Mesothelial cell of epicardium (in vitro differentiated cells): ENCODE measurements at places on chromosomes 3 and 15.

DNA sequence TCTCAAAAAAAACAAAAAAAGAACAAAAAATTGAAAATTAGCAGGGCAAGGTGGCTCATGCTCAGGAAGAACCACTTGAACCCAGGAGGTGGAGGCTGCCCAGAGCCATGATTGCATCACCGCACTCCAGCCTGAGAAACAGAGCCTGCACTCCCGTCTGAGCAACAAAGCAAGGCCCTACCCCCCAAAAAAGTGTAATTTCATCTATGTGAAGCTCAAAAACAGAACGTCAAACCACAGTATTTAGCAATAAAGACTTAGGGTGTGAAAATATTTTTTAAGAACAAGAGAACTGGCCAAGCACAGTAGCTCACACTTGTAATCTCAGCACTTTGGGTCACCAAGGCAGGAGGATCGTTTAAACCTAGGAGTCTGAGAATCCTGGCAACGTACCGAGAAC is 38.2 kb downstream of the STAG1 start:
- no peaks in the 10 kb centered on the region for H3K4me1 ChIP-seq
- H3K27me3 ChIP-seq, result no peaks in the 10 kb centered on the region
- no peak overlapping the region for H3K27ac ChIP-seq
- peaks cover 7% of the 10 kb centered on the region for H3K36me3 ChIP-seq
- no peak for DNase-seq

DNA sequence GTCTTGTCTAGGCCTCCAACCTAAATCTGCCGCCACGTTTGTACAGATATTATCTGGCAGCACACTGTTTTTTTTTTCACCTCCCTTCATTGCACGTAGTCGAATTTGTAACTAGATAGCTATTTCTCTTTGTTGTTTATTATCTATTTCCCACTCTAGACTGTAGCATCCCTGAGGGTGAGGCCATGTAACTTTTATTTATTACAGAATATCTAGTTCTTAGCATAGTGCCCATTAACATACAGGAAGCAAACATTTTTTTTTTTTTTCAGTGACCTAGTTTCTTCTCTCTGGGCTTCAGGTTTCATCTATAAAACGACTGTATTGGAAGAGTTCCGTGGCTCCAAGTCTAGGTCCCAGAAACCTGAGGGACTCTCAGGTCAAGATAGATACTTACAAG is 354.3 kb downstream of the FGF12 start:
- DNase-seq, result no peak
- no peak overlapping the region for H3K4me3 ChIP-seq
- H3K4me1 ChIP-seq, result peaks cover 2% of the 10 kb centered on the region
- H3K36me3 ChIP-seq, result no peaks in the 10 kb centered on the region
- no peak overlapping the region for H3K27ac ChIP-seq

DNA sequence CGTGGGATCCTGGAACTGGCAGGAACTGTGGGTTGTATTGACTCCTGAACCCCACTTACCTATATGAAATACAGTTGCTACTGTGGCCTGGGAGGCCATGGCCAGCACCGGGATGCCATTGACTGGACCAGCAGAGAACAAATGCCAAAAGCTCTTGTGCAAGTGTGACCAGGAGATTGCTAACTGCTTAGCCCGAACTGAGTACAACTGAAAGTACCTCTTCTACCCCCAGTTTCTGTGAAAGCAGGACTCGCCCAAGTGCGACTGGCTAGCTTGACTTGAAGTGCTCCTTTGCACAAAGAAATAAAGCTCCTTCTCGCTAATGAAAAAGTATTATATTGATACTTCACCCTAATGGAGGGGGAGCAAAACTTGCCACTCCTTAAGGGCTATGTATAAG is 101.3 kb upstream of the ATP11B start:
- H3K4me1 ChIP-seq, result peaks cover 4% of the 10 kb centered on the region
- no peak for DNase-seq
- no peak overlapping the region for H3K27ac ChIP-seq
- no peaks in the 10 kb centered on the region for H3K36me3 ChIP-seq
- no peak overlapping the region for H3K4me3 ChIP-seq

DNA sequence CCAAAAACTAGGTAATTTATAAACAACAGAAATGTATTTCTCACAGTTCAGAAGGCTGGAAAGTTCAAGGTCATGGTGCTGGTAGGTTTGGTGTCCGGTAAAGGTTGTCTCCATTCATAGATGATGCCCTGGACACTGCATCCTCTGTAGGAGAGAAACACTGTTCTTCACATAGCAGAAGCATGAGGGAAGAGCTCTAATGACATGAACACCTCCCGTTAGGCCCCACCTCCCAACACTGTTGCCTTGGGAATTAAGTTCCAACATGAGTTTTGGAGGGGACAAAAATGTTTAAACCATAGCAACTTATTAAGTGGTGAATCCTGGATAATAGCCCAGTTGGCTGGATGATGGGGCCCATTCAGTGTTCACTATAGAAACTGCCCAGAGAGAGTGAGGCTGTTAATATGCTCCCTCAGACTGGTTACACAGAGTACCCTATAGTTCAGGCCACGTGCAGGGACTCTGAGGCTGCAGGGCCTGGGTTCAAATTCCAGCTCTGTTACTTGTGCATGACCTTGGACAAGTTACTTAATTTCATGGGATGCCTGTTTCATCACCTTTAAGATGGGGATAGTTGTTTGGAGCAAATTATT is 37.0 kb downstream of the CCNL1 start:
- H3K27ac ChIP-seq, result no peak overlapping the region
- no peak overlapping the region for H3K4me3 ChIP-seq
- peaks cover 26% of the 10 kb centered on the region for H3K4me1 ChIP-seq
- no peak for DNase-seq

- H3K4me1 ChIP-seq, result no peaks in the 10 kb centered on the region
- H3K27ac ChIP-seq, result no peak overlapping the region
- H3K4me3 ChIP-seq, result no peak overlapping the region
- no peak for DNase-seq
- peaks cover 7% of the 10 kb centered on the region for H3K27me3 ChIP-seq
Measured at GRCh38 chr3:131669600-131669999, 166.8 kb upstream of the MRPL3 start.

DNA sequence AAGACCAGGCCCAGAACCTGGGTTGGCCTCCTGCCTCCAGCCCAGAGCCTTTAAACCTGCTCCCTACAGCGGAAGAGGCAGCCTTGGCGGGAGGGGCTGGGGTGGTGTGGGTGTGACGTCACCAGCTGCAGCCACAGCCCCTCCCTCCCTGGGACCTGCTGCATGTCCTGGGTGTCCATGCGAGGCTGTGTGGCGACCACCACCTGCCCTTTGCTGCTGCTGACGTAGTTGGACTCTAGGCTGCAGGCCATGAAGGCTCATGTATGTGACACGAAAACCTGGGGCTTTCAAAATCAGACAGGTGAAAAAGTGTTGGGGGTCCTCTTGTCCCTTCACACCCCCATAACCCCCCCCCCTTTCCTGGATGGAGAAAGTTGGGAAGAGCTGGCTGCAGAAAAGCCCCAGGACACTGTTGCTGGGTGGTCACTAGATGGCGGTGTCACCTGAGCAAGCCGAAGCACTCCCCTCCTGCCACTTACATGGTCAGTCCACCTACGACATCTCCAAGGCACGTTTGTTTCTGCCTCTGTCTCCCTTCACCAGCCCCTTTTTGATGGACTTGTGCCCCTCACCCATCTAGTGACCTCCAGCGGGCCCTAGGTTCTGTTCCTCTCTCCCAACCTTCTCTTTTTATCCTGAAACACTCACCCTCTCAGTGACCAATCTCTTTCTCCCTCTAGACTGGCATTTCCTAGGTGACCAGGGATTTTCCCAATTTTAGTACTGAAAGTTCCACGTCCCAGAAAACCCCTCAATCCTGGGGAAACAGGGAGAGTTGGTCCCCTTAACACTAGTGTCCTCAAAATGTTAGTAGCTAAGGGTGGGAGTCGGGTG is 35.2 kb downstream of the SLC6A20 start:
- H3K27ac ChIP-seq, result no peak overlapping the region
- peaks cover 6% of the 10 kb centered on the region for H3K4me1 ChIP-seq
- no peaks in the 10 kb centered on the region for H3K36me3 ChIP-seq

GRCh38 chr3:38354588-38355330 is 8.2 kb downstream of the XYLB start:
- H3K27me3 ChIP-seq, result no peaks in the 10 kb centered on the region
- no peaks in the 10 kb centered on the region for H3K4me1 ChIP-seq
- peaks cover 20% of the 10 kb centered on the region for H3K36me3 ChIP-seq
- peak; percentile 34 for DNase-seq
- no peak overlapping the region for H3K4me3 ChIP-seq

DNA sequence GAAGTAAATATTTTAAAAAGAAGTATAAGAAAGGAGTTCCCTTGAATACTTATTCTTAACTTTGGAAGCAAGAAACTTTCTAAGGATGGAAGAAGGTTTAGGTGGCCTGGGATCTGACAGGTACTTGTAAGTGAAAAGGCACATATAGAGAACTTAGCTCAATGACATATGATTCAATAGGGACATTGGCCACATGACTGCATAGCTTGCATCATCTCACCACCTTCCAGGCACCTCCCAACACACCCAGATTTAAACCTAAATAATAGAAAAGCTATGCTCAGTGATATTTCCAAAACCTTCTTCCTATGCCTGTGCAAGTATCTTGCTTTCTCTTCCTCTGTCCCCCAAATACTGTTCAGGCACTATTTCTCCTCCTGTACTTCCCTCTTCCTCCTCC is 4.7 kb upstream of the P2RY1 start:
- peaks cover 4% of the 10 kb centered on the region for H3K4me1 ChIP-seq
- peaks cover 7% of the 10 kb centered on the region for H3K27me3 ChIP-seq
- H3K36me3 ChIP-seq, result no peaks in the 10 kb centered on the region
- H3K4me3 ChIP-seq, result no peak overlapping the region

DNA sequence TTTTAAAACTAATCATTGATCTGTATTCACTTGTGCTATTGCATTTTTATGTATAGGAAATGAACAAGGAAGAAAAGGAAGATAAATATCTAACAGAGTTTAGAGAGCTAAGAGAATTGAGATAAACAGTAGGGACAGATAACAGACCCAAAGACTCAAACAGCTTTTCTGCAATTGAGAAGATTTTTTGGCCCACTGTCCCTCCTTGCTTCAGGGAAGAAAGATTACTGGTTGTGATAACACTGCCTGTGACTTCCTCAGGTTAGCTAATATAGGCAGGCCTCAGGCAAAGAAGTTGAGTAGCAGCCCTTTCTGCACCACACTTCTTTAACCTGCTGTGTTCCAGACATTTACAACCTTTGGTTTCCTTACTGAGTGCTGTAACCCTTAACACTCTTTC is 2.7 kb upstream of the COX17 start:
- H3K4me1 ChIP-seq, result peaks cover 25% of the 10 kb centered on the region
- H3K4me3 ChIP-seq, result no peak overlapping the region
- no peaks in the 10 kb centered on the region for H3K27me3 ChIP-seq
- H3K36me3 ChIP-seq, result peaks cover 2% of the 10 kb centered on the region
- no peak for DNase-seq

DNA sequence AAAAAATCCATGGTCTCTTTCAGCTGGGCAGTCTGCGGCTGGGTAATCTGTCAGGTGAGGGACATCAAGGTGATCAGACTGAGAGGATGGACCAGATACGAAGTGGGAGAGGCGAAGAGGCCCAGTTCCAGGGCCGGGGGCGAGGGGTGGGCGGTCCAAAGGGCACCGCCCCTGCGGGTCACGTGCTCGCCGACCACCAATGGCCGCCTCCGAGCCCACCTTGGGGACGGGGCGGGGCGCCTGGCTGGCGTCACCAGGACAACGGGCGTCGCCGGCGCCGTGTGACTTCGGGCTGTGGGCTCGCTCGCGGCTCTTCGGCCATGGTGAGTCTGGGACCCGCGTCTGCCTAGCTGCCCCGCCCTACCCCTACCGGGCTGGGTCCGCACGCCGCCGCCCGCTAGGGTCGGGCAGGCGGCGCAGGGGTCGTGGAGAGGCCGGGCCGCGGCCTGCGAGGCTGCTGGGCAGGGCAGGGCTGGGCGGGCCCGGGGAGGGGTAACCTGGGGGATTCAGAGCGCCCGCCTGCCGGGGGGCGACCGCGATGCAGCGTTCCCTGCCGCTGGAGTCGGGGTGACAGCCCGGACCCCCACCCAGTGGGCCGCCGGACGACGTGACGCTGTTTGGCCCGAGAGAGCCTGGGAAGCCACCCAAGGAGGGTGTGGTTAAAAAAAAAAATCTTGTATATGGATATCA is at the start of gene FBXL2:
Gene FBXL2, plus strand, starts transcription at position 250 of the 690 bp plus-strand sequence. Its CDS starts 71 bp downstream, at position 321.
- peak within 1 kb of the TSS; percentile 77 for H3K4me3 ChIP-seq
- peak within 1 kb of the TSS; percentile 75 for H3K27ac ChIP-seq
- DNase-seq, result peak; percentile 83
- H3K4me1 ChIP-seq, result peaks cover 10% of the 10 kb centered on the region
